ENCODE measurements at places on chromosomes 6 and 20.
A peak's percentile ranks its signal among the peaks of the same experiment; 100 is the strongest.

DNA sequence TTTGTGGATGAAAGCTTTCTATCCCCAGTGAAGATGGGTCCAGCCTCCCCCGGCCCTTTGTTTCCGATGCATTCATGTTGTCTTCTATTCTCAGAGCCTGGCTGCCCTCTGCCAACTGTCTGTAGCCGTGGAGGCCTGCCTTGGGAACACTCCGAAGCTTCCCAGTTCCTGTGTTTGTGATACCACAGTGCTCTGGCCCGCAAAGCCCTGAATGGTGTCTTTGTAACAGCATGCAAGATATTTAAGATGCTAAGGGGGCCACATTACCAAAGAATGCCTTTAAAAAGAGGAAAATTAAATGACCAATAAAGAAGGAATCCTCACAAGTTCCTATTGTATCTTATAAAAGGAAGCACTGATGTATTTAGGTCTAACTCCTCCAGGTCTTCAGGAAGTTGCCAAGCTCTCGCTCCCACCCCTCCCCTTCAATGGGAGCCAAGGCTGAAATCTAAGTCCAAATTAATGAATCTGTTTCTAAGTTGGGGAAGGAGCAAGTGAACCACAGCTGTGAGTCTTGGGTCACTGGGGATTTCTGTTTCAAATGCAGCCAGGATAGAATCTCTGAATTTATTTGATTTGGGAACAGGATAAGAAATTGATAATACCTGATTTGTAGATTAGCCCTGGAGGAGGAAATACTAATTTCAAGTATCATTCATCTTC, 596.1 kb downstream of the QKI start:
- DNase-seq = no peak

DNA sequence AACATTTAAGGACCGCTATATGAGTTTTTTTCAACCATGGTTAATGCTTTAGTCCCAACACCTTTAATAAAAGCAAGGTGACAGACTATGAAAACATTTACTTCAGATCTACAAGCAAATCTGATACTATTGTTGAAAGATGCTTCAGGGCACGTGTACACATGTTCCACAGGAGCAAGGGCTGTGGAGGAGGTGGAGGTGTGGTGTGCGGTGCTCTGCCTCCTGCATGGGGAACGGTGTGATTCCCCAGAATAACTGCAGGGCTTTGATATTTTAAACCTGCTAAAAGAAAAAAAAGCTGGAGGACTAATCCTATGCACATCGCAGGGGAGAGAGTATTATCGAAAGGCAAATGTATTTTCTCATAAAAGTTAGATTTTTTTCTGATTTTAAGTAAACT, 188.1 kb upstream of the CEP162 start:
- no peak for DNase-seq

GRCh38 chr20:9626357-9626756, 112.0 kb downstream of the LAMP5 start:
- DNase-seq = no peak

DNA sequence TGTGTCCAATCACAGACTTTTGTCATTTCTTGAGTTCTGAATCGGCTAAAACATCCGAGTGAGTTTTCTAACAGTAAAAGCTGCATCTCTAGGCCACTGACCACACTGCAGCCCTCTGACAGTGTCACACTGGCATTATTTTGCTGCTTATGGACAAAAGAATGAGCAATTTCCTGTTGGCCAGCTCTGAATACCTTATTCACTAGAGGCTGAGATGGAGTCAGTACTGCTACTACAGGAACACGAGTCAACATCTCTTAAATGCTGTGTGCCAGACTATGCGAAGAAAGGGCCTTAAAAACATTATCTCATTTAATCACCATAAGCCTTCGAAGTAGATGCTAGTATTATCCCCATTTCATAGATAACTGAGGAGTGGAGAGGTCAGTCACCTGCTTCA, 42.5 kb upstream of the IPCEF1 start:
- DNase-seq = peak; percentile 60

GRCh38 chr20:63021356-63022321, 14.9 kb upstream of the BHLHE23 start:
- no peak for DNase-seq

- no peak for DNase-seq
These were observed 401 bp upstream of the B3GALT4 start for GRCh38 chr6:33276581-33276863.

DNA sequence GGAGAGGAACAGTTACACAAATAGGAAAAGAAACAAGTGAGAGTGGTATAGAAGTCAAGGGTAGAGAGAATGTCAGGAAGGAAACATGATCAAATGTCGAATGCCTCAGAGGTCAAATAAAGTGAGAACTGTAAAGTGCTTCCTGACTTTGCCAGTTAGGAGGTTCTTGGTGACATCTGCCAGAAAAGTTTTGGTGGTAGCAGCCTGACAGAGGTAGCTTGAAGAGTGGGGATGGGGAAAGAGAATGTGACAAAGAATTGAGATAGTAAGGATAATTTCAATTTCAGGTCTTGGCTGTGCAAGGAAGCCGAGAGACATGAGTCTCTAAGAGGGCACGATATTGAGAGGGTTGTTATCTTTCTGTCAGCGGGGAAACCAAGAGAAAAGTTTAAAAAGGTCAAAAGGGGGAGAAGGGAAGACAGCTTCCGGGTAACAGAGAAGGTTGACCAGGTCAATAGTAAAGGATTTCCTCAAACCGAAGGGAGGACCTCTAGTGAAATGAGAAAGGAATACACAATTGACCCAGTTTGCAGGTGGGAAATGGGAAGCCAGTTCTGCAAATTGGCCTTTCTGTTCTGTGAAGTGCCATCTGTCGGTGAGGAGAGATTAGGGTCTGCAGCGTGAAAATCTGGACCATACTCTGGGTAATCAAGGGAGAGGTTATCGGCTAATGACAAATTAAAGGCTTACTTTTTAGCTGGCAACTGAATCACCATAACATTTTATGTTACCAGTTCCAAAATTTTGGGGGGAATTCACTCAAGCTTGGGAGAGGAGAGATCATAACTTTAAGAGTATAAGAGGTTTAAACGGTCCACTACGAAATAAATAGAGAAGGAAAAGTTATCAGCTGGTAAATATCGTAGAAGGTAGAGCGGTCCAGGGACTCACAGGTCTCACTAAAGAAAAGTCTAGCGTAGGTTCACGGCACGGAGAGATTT, 973 bp upstream of the BRD2 start:
- peak; percentile 64 for DNase-seq

Data from fibroblast of mammary gland (primary cell).